Globus pallidus (tissue), 1 donor: ENCODE measurements at places on chromosomes 5 and 9.

DNA sequence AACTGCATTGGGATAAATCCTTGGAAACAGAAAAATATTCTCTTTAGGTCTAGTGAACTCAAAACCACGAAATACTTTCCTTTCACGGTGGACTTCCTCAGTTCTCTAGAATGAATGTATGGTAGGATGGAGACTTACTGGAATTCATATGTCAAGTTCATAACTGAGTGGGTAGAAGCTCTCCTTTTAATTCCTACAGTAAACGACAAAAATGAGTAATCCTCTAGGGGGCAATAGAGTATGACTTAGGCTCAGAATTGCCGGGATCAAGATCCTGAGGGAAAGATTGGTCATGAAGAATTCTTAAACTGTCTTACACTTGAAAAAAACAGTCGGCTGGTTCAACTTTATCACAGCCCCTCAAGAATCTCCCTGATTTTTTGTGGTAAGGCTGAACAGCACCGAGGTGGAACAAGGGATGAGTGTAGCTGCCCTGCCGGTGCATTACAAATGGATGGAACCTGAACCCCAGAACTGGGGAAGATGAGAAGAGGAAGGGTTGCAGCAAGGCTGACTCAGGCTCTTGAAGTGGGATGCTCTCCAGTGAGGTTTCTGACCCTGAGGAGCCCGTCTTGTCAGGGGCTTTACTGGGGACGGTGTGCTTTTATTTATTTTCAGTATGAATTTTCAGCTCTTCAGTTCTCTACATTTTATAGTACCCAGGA, 14.0 kb upstream of the LOX start:
- DNase-seq, result peak; percentile 22

DNA sequence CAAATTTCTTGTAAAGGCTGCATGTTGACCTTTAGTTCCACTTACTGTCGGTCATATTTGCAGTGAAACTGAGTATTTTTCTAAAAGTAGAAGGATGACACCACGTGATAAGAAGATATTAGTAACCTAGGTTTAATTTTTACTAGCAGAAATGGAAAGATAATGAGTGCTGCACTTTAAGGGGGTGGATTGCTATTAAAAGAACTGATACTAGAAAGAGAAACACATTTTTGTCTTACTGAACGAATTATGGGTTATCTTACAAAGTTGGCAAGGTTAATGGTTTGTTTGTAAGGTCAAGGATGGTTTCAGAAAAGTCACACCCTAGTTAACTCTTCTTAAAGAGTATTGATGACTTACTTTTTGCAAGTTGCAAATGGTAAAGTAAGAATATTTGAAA, 2.4 kb downstream of the MACIR start:
- no peak for DNase-seq

DNA sequence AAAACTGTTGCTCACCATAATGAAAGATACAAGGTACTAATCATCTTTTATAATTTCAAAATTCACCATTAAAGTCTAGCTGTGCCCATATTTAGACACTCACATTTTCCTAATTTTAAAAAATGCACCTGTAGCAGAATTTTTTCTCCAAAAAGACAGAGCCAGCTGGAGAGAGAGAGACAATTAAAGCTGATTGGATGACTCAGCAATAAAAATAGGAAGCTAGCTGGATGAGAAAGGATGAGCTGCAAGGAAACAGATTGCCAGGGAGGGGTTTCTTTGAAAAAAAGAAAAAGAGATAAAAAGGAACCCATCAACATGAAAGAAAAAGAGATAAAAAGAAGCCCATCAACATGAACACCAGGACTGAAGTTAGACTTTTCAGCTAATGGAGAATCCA, 73.8 kb downstream of the HCN1 start:
- no peak for DNase-seq

- DNase-seq, result no peak
Measured at GRCh38 chr5:134046801-134047686, 42.3 kb upstream of the VDAC1 start.

- DNase-seq, result no peak
Measured at GRCh38 chr9:110842986-110843385, 174.4 kb downstream of the MUSK start.

GRCh38 chr5:26390608-26391007, 647.8 kb downstream of the CDH9 start:
- no peak for DNase-seq

- no peak for DNase-seq
Measured at GRCh38 chr5:143646961-143647360, 165.0 kb upstream of the HMHB1 start.

DNA sequence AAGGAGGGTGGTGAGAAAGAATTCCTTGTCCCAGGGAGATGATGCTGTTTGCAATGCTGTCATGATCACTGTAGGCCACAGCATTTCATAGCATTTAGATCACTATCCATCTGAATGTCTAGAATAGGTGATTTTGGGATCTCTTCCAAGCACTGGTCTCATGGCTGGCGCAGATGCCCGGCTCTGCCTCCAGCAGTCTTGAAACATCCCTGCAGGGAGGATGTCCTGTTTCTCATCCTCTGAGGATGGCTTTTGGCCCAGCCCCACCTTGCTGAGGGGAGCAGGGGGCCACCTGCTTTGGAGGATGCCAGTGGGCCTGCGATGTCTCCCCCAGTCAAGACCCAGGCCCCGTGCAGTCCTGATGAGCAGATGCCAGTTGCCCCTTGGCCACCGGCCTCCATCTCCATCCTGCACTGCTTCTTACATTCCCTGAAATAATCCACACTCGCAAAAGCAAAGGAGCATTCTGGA, 63.5 kb upstream of the GARNL3 start:
- DNase-seq, result no peak

GRCh38 chr5:66413931-66414330, 182.3 kb upstream of the MAST4 start:
- DNase-seq, result no peak

DNA sequence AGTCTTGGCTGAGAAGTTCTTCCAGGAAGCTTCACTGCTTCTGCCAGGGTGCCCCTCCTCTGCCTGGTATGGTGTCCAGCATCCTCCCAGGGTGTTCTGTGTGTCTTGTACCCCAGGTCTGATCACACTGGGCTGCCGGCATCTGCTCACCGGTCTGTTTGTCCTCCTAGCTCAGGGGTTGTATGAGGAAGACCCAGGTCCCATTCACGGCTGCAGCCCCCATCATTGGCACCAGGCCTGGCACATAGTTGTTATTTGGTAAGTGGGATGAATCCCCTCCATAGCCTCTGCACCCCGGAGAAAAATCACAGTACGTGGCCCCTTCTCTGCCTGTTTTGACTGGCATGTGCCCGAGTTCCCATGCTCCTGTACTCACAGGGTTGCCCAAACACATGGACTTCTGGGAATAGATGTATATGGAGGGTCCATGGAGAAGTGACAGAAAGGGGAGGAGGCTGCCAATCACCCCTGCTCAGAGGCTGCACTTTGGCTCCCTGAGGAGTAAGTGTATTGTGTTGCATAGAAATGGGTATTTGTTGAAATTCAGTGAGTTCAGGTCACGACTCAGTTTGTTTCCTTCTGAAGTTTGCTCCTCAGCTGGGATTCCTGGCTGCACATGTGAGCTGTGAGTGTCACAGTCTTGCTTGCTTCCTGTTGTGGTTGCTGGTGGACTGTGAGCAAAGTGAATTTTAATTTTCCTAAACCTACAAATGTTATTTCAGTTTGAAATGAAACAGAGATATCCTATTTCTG, 96.2 kb downstream of the HSPA4 start:
- DNase-seq, result no peak

DNA sequence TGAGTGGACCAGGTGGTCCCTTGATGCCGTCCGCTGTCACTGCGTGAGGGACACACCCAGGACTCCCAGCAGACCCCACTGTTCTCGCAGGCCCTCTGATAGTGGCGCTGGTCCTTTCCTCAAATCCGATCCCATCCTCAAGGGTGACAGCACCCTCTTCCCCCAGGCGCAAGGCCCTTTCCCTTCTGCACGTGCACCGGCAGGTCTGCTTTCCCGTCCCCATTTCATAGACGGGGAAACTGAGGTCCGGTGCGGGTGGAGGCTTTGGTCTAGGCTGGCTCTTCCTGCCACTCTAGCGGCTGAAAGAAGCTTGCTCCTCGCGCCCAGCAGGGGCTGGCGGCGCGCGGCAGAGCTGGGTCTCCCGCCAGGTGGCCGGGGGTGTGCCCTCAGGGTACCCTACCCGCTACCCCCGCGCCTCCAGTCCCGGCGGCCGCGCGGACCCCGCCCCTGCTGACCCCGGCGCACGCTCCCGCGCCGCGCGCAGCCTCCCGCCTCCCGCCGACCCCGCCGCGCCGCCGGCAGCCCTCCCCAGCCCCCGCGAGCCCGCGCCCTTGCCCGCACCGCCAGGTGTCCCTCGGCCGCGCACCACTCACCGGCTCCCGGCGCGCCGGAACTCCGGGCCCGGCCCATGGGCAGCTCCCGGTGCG, 453 bp downstream of the RASGEF1C start:
- no peak for DNase-seq

DNA sequence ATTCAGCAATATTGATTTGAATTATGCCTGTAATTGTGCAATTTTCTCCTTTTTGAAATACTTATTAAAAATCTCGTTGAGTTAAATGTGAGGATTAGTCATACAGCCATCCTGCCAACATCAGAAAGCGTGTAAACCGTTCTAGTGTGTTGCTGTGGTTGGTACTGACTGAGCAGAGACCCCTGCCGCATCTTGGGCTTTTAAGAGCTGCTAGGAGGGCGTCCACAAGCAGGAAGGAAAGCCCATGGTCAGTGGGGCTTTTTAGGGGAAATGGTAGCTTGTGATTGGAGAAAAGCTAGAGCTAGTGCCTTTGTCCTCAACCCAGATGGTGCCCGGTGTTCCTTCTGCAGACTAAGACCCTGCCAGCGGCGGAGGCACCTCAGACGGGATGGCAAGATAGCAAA, 1.3 kb downstream of the SDHA start:
- no peak for DNase-seq

DNA sequence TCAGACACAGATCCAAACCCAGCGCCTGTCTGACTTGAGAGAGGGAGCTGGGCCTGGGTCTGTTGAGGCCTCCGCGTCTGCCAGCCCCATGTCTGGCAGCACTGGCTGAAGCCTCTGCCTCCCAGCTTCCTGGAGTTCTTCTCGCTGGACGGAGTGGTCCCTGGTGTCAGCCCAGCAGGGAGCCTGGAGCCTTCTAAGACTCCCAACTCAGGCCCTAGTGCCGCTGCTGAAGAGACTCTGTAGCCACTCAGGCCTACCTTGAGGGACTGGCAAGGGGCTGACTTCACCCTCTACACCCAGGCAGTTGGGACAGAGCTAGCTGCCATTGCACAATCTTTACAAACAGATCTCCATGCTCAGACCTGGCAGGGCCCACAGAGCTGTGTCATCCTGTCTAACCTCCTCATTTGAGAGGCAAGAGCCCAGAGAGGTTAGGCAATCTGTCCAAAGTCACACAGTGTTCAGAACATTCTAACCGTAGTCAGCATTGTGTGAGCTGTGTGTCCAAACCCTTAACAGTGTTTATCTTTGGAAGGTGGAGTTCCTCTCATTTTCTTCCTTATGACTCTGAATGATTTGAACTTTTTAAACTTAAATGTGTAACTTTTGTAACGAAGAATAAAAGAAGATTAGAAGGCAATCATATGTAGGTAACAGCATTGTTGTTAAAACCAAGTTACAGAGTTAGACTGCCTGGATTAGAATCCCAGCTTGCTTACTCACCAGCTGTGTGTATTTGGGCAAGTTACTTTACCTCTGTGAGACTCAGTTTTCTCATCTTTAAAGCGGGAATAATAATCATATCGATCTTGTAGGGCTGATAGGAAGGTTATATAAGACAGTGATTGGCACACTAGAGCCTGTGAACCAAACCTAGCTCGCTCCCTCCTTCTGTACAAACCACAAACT, 4.6 kb upstream of the DUSP1 start:
- no peak for DNase-seq

- no peak for DNase-seq
Measured at GRCh38 chr5:95810305-95811125, 12.0 kb downstream of the GLRX start.

GRCh38 chr5:90628492-90628891, 69.9 kb downstream of the ADGRV1 start:
- DNase-seq, result no peak

DNA sequence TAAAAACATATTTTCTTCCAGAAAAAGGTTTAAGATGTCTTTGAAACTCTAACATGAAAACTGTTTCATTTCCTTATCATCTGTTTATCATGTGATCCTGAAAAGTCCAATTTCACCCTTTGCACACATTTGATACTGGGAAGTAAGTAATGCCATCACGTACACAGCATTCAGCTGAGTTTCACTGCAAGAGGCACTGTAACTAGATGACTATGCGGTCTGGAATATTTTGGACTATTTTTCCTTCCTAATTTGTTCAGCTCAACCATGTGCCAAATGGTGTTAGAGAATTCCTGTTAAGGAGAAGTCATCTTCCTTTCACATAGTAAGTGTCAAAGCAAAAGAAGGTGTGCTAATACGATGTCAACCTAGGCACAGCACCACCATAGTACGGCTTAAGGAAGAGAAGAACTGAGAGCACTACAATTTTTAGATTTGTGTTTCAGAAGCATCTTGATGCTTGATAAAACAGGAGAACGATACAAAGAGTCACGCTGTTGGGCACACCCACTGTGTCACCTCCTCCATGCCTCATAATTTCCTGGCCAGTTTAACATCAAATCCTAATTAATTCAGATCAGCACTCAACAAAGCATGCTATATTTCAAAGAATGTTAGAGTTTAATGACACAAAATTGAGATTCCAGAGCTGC, 77.5 kb downstream of the GNAQ start:
- no peak for DNase-seq

GRCh38 chr9:94754976-94755475, 28.5 kb downstream of the AOPEP start:
- no peak for DNase-seq

DNA sequence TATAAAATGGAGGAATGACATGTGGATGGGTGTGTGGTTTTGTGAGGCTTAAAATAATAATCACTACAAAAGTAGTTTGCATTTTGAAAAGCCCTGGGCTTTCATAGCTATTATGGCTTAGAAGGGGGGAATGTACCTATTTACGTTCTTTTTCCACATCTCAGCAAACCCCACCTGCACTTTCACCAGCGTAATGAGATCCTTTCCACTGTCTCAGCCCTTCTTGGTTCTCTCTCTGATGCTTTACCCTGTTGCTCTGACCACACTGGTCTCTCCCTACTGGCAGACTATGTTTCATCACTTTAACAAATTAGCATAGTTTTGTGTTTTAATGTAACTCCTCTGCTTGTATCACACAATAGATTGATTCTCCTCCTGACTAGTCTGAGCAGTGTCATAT, 234.6 kb downstream of the DMRT2 start:
- no peak for DNase-seq

DNA sequence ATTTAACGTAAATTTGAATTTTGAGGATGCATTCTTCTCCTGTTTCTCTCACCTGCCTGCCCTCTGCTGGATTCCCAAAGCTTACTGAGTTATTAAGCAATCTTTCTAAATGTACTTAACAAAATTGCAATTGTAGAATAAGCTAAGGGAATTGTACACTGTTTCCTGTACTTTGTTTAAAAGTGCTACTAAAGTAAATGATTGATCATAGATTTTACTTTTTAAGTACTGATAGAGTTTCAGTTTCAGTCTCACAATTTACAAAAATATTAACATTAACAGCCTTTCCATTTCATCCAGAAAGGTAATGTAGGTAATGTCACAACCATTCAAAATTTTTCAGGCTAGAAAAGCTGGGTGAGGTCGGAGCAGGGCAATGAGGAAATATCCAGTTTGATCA, 4.8 kb upstream of the RANBP17 start:
- no peak for DNase-seq
